ENCODE measurements at places on chromosomes 7 and 10.

GRCh38 chr7:8149222-8149621 lies 112.7 kb downstream of the ICA1 start:
- no peak for DNase-seq

- no peak for DNase-seq
Observed at GRCh38 chr7:121761399-121761798, 111.6 kb upstream of the PTPRZ1 start.

DNA sequence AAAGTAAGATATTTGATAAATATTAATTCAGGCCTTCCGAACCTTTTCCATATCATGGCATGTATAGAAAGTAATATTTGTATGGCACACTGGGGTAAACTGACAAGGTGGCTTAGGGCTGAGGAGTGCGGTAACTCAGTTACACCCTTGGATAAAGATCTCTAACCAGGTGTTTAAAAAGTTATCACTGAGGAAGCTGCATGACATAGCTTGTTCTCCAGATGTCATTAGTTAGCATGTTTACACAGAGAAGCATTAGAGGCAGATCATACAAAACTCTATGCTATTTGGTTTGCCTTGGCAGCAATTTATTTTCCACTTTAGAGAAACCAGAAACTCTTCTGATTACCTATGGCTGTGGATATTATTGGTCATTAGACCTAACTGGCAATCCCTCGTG lies 118.2 kb downstream of the ST7 start:
- no peak for DNase-seq

DNA sequence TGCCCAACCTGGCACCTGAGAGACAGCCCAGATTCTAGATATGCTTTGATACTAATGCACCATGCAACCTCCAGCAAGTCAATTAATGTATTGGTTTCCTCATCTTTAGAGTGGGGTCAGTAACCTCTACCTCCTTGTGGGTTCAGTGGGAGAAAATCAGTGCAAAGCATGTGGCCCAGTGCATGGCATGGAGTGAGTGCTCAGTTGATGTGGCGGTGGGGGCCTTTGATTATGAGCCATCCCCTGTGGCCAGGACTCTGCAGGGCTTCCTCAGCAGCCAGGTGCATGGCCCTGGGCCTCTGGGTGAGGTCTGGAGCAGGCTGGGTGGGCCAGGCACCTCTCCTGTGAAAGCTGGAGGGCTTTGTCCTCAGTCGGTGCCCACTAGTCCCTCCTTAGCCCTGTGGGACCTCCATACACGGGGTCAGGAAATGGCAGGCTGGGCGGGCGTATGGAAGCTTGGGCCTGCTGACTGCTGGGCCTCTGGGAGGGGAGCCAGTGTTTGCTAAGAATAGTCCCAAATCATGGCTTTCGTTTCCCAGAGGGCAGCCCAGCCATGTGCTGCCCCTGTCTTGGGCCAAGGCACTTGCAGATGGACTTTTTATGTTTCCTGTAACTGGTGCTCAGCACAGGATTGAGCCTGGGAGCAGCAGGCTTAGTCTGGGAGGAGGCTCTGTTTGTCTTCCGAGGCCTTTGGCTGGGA lies 3.4 kb downstream of the PALD1 start:
- no peak for DNase-seq

DNA sequence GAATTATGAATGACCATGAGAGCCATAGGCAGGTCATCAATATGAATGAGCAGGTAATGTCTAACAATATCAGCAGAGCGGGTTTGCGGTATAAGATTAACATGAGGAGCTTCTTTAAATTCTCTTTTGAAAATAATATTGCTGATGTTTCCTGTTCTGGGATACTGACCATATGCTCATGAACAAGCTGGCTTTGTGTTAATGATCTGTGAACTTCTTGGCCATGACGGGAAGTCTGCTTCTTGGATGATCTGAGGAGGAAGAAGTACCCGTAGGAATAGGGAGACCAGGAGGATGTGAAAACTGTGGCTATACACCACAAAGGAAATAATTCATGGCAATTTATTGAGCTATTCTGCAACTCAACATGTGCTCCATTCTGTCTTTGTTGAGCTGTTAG lies 38.6 kb downstream of the ITGA8 start:
- DNase-seq: no peak

GRCh38 chr10:3775696-3776551 lies 9.1 kb downstream of the KLF6 start:
- no peak for DNase-seq

GRCh38 chr10:32362571-32362970 lies 15.6 kb upstream of the EPC1 start:
- no peak for DNase-seq

DNA sequence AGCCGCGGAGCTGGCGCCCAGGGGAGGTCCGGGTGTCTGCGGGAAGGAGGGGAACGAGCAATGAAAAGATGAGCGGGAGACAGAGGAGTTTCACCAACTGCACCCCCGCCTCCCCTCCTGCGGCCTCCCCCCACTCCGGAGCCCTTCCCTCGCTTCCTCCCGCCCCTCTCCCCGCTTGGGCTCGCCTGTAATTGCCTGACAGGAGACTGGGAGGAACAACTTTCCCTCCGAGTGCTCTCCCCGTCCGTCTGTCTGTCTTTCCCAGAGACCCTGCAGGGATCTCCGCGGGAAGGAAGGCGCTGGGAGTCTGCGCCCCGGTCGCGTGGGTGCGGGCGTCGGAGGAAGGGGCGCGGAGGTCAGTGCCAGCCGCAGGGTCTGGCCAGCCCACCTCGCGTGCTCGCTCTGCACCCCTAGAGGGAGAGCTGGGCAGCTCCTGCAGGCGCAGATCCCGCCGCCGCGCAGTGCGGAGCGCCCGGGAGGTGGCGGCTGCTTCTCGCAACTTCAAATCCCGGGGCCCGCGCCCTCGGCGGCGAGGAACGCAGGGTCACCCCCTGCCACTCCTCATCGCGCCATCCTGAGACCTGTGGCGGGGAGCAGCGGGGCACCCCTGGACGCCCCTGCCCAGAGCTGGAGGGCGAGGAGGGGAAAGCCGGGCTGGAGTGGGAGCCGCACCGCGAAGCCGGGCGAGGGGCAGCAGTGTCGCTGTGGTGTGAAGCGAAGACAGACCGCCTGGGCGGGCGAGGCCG lies 511 bp upstream of the NRP1 start:
- DNase-seq: no peak
